ENCODE measurements at places on chromosomes 6 and 20.

- no peak for DNase-seq
Observed at GRCh38 chr6:18393698-18394097, 6.5 kb downstream of the RNF144B start.

GRCh38 chr6:72425003-72425681 lies 196.7 kb upstream of the KCNQ5 start:
- peak; percentile 99 for DNase-seq

DNA sequence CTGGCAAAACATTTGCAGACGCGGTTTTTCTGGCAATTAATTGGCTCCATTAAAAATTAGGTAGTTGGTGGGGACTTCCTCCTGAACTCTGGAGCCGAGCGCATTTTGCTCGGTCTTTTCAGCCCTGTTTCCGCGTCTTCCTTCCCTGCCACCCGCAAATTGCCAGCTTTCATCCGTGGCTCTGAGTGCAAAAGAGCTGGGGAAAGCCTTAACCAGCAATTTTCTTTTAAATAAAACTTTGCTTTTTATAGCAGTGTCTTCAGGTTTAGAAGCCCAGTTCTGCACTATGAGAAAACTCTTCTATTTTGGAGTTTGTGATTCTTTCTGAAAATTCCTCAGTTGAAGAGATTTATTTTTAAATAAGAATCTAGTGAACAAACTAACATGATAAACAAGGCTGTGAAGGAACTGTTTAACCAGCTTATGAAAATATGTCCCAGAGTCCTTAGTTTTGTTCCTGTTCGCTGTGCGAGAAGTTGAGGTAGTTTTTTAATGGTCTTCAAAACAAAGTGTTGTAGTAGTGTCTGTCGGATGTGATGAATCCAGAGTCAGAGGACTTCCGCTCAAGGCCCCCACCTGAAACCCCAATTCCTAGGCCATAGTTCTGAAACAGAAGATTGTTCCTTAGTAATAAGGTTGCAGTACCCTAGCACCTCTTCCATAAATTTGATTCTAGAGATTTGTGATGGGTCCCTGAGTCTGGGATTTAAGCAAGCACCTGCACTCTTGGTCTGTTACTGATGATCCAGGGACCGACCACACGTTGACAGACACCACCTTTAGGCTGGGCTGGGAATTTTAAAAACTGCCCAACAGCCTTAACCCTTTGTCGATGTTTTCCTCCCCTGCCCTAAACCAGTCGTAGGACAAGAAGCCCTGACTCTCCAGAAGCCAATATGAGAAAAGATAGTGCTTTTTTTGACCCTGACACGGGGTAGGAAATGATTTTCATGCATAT lies 950 bp downstream of the KCTD20 start:
- no peak for DNase-seq

DNA sequence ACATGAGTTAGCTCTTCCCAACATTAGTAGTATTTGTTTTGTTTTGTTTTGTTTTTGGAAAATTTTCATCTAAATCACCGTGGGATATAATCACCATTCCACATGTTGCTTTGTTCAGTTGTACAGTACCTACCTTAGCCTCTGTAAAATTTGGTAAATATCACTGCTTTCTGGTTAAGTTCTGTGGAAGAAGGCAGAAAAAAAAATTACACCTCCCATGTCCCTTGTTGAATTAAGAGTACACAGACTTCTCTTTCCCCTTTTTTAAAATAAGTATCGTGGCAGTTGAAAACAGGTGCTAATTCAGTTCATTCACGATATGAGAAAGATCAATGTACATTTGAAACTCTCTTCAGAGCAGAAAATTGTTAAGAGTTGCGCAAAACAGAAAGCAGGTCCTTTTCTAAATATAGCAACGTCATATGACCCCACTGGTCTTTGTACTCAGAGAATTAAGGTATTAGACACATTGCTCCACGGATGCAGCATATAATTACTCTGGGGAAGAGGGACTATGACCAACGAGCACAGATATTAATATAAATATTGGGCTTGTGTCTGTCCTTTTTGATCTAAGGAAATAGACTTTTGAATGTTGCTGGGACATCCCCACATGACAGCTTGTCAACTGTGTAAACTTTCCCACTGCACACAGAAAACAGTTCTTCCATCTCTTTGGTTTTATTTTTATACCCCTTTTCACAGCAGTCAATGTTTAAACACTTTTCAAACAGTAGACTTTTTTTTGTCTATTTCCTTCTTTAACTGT lies 58.6 kb upstream of the ZNF217 start:
- no peak for DNase-seq

DNA sequence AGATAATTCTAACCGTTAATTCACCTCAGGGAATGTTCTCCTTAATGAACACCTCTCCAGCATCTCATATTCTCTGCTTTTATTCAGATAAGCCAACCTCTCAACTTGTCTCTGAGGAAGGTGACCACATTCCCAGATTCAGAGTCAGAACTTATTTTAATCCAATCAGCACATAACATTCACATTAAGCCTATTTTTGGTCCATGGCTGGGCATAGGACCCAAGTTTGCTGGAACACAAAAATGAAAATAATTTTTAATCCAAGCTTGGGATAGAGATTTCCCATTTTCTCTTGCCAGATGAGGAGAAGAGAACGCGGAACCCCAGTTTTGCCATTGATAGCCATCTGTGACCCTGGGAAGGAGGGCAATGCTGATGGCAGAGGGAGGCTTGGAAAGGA lies 126.5 kb downstream of the FRK start:
- DNase-seq: no peak

- DNase-seq: no peak
Observed at GRCh38 chr6:70142034-70142433, 160.8 kb downstream of the COL9A1 start.

DNA sequence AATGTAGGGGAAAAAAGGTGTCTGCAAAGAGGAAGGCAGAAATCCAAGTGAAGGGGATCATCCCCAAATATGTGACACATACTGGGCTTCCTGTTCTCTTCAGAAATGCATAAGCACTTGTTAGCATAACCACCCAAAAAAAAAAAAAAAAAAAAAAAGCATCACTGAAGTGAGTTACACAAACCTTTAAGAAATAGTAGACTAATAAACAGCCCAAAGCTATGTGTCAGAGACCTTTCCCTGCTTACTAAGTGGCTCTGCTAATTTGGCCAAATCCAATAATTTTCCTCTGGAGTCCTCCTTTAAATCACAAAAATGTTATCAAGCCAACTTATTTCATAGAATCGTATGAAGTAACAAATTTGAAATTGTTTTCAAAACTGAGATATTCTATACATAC lies 7.5 kb upstream of the DST start:
- DNase-seq: no peak

DNA sequence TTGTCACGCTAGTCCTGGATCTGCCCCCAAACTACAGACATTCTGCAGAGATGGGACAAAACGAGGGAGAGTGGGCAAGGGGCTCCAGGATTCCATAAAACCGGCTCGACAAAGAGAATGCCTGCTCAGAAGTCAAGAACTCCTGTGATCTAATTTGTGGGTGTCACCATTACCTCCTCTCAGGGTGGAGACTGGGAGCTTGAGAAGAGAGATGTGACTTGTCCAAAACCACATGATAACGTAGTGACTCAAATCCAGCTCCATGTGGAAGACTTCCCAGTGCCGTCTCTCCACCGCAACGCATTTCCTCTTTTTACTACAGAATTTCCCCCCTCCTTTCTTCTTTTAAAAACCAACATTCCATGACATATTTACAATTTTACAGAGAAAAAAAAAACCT lies 44.3 kb downstream of the TRERF1 start:
- DNase-seq: peak; percentile 91

DNA sequence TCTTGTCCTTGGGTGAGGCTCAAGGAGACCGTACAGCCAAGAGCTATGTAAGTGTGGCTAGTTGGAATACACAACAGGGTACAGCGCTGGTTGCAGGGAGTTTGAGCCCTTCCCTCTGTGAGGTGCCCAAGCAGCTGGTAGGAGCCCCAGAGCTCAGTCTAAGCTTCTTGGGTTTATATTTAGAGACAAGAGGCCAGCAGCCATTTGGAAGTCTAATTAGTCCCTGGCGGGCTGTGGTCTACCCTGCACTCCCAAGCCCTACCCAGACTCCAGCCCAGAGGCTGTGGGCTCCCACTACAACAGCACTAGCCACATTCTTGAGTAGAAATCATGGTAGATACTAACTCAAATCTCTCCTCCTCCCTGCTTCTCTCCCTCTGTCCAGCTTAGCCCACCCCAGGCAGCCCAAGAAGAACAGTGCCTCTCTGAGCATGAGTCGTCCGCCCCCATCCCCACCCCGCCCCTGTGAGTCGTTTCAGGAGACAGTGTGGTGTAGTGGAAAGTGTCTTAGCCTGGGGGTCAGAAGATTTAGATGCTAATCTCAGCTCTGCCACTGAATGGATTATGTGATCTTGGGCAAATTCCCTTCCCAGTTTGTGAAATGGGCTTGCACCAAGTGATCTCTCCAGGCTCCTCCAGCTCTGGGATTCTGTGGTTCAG lies 37.8 kb downstream of the EIF2S2 start:
- no peak for DNase-seq

DNA sequence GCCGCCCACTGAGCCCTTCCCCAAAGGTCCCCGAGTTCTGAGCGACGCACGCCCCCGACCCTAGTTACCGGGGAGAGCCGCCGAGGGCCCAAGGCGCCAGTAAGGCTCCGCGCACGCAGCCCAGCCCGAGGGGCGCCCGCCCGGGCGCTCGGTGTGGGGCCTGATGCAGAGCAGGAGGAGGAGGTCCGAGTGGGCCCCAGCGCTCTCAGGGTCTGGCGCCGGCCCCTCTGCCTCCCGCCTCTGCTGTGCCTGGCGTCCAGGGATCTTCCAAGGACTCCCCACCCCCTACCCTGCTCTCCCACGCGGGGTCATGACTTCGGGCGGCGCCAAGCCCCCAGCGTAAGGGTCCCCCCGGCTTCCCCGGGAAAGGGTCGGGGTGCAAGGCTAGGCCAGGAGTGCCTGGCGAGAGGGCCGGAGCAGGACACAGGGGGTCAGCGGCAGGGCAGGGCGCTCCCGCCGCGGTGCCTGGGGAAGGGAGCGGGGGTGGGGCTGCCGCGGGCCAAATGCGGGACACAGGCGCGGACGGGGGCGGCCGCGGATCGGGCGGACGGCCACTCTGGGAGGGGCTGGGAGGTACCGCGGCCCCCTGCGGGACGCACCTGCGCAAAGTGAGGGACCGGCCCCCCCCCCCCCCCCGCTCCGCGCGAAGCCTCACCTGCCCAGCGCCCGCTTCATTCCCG lies 637 bp downstream of the ABHD12 start:
- no peak for DNase-seq

GRCh38 chr6:31558631-31559500 lies 11.5 kb downstream of the NFKBIL1 start:
- DNase-seq: peak; percentile 48

DNA sequence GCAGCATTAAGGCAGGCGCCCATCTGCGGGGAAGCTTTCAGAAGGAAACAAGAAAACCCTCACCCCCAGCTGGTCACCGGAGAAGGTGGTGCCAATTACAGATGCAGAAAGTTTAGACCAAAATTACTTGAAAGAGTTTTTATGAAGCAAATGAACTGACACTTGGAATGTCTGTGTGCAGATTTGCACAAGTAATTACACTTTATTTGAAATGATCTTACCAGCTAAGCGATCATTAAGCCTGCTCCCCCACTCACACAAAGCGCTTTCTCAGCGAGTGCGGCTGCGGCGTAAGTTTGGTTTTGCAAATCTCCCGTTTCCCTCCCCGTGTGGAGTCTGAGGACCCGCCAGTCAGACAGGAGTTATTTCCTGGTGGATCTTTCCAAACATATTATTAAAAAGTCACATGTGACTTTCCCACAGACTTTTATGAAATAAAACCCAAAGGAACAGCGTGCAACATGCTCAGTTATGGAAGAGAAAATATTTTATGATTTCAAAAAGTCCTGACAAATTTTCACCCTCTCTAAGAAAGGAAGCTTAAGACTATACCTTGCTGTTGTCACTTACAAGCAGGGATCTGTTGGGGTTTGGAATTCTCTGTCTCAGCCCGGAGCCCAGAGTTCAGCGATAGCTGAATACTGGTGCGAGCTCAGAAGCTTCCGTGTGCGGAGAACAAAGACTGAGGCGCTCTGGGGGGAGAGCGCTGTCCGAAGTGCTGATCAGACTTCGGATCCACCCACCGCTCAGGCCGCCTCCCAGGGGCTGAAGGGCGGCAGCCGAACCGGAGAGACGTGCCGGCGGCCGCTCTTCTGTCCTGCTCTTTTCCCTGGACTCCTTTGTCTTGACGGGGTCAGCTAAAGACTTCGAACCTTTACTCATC lies 2.7 kb upstream of the MYT1 start:
- DNase-seq: peak; percentile 20

DNA sequence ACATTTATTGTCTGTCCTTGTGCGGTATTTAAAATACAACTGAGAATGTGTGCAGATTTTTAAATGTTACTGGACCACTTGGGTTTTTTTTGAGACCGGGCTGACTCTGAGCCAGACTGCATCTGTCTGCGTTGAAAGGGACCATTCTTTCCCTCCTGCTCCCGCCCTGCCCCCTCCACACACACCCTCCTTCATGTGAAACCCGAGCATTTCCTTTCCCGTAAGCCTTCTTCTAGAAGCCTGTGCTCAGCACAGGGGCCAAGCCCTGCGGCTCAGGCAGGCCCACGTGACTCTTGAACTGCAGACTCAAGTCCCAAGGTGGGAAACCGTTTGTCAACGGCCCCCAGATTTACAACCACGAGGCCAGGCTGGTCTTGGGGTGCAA lies 82.7 kb upstream of the FOXC1 start:
- DNase-seq: peak; percentile 37

Data from AG10803 (cell line).